ENCODE measurements at places on chromosomes 1 and 21.

- no peak for DNase-seq
These were observed 4.3 kb downstream of the ADAMTSL4 start for GRCh38 chr1:150553392-150554085.

GRCh38 chr1:223832637-223832943, 13.2 kb downstream of the TP53BP2 start:
- no peak for DNase-seq

DNA sequence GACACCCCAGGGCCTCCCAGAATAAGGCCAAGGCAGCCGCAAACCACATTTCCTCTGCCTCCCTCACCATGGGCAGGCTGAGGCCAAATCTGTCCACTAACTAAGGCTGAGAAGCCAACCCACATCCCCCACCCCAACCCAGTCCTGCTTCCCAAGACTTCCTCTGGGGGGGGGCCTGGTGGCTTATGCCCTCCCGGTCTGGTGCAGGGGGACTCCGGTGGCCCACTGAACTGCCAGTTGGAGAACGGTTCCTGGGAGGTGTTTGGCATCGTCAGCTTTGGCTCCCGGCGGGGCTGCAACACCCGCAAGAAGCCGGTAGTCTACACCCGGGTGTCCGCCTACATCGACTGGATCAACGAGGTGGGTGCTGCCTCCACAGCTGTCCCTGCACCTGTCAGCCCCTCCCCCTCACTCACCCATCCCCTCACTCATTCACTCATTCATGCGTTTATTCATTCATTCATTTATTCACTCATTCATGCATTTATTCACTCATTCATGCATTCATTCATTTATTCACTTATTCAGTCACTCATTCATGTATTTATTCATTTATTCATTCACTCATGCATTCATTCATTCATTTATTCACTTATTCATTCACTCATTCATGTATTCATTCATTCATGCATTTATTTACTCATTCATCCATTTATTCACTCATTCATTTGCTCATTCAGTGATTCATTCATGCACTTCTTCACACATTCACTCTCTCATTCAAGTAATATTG, 7.3 kb downstream of the CTRC start:
- no peak for DNase-seq

DNA sequence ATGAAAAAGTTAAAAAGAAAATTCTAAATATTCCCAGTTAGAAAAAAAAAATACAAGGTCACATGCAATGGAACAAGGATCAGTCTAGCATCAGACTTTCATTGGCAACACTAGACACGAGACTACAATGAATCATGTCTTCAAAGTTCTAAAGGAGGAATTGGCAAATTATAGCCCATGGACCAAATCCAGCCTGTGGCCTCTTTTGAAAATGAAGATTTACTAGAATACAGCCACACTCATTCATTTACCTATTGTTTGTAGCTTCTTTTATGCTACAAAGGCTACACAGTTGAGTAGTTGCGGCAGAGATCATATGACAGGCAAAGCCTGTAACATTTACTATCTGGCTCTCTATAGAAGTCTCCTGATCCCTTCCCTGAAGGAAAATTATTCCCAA, 71.4 kb downstream of the MRPL39 start:
- DNase-seq = no peak

GRCh38 chr1:32220746-32221580, 1.2 kb downstream of the TMEM234 start:
- no peak for DNase-seq

DNA sequence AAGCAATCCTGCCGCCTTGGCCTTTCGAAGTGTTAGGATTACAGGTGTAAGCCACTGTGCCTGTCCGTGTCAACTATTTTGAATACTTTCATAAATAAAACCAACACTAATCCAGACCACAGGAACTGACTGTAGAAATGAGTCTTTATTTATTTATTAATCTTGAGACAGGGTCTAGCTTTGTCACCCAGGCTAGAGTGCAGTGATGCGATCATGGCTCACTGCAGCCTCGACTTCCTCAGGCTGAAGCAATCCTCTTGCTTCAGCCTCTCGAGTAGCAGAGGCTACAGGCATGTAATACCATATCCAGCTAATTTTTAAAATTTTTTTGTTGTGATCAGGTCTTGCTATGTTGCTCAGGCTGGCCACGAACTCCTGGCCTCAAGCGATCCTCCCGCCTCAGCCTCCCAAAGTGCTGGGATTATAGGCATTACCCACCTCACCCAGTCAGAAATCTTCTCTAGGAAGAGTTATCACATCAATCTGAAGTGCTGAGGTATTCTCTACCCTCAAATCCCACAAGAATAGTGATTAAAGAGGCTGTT, 21.7 kb upstream of the CPLANE2 start:
- DNase-seq = no peak

- no peak for DNase-seq
These were observed 75.5 kb downstream of the KIRREL1 start for GRCh38 chr1:158068918-158069317.

- no peak for DNase-seq
These were observed 48.6 kb downstream of the ITPKB start for GRCh38 chr1:226690460-226690982.

DNA sequence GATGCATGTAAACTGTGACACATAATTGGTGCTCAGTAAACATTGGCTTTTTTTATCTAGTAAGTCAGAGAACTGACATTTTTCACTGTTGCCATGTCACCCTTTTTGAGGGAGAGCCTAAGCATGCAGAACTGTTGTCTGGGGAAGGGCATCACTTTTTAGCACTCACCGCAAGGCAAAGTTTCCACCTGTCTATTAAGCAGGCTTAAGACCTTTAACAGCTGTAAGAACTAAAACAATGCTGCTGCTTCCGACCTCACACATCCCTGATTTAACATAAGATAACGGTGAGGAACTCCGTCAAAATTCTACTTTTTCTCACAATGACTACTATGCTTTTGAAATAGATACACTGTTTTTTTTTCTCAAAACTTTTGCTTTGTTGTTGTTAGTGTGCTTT, 554.8 kb downstream of the NUF2 start:
- DNase-seq = no peak

- no peak for DNase-seq
These were observed 16.5 kb downstream of the SLC2A7 start for GRCh38 chr1:9009438-9010370.

GRCh38 chr1:91584878-91585277, 84.2 kb downstream of the CDC7 start:
- no peak for DNase-seq

- DNase-seq = no peak
These were observed 7.4 kb downstream of the GPR137B start for GRCh38 chr1:236149696-236150228.

DNA sequence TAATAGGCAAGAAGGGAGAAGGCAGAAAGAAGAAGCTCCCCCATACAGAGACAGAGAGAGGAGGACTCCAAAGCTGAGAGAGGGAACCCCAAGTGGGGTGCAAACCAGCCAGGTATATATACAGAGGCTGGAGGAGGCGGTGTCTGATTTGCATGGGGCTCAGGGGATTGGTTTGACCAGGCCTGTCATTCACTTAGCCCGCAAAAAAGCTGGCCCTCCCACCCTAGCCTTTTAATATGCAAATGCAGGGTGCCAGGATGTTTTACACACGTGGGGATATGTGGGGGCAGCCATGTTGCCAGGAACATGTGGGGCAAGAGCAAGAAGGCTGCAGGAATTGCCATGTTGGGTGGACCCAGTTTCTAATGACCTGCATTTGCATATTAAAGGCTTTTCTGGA, 37.0 kb upstream of the TENT5B start:
- DNase-seq = no peak

- DNase-seq = no peak
These were observed 103.4 kb downstream of the RUSC1 start for GRCh38 chr1:155424091-155424490.

- no peak for DNase-seq
These were observed 88.9 kb downstream of the AK5 start for GRCh38 chr1:77370583-77371306.

DNA sequence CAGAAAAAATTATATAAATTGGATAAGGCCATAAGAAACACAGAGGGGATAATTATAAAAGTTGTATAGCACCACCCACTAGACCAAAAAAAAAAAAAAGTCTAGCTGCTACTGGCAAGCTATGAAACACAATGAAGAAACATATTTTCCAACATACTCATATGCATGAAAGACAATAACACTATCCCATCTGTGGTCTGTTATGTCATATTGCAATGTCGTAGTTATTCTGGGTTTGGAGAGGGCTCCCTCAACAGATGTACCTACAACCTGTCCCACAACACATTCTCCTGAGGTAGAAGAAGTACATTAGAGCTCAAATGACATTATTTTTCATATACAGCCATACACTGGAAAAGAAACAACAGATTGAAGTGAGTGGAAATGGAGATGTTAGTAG, 517.6 kb upstream of the ADGRL4 start:
- no peak for DNase-seq

DNA sequence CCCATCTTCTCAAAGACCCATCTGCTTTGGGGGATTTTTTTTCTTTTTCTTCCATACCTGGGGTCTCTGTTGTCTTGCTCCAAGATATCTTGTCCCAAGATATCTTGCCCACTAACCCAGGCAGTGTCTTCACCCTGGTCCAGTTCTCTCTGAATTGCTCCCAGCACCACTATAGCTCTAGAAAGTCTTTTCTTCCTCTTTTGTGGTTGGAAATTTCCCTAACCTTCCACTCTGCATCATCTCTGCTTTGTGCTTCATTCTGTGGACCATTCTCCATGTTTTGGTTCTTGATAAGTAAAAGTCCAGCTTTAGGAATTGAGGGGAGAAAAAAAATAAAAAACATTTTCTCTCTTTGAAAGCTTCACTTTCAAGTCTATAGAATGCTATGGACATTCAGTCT, 20.9 kb downstream of the STYXL2 start:
- DNase-seq = no peak

DNA sequence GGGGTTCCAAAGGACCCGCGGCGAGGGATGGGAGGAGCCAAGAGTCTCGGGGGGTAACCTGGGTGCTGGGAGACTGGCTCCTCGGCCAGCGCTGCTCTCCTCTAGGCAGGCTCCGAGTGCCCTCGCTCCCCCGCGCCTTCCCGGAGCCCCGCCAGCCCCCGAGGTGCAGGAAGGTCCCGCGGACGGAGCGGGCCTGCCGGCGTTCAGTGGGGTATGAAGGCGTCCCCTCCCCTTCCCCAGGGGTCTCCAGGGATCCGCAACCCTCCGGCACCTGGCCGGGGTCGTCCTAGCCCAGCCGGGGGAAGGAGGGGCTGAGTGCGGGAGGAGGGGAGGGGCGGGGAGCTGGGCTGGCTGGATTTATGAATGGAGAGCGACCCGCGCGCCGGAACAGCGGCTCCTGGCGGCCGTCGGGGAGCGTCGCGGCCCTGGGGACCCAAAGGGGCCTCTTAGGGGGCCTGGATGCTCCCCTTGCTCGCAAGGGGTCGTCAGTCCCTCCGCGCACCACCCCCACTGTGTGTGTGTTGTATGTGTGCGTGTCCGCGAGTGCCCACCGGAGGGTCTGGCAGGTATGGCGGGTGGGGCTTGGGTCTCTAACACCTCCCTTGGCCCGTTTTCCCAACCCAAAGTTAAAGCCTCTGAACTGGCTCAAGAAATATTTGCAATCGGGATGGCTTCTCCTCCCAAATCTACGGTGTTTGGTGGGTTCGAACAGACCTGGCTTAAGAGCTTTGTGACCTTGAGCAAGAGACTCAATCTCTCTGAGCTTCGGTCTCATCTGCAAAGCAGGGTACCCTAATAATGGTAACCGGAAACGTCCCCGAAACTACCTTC, 642 bp downstream of the HCRTR1 start:
- peak; percentile 8 for DNase-seq

DNA sequence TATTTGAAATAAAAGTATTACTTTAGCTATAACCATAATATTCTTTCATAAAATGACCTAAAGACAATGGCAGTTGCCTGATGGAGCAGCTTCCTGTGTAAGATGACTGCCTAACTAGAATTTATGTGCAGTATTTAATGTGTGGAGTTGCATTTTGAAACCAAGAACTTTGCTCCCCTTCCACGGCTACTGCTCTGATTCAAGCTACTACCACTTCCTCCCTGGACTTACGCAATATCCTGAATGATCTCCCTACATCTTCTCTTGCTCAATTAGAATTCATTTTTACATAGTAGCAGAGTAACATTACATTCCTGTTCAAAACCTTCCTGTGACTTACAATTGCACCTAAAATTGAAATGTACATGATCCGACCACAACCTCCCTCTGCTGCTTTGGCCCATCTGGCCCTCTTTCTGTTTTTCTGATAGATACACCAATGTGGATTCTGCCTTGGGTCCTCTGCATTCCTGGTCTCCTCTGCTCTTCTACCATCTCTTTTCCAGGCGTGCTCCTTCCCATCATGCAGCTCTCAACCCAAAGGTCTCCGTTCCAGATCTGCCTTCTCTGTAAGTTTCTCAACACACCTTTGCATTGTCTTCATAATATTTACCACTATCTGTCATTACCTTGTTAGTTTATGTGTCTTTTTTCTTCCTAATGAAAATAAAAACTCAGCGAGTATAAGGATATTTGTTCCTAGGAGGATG, 47.4 kb upstream of the USP25 start:
- DNase-seq = no peak

DNA sequence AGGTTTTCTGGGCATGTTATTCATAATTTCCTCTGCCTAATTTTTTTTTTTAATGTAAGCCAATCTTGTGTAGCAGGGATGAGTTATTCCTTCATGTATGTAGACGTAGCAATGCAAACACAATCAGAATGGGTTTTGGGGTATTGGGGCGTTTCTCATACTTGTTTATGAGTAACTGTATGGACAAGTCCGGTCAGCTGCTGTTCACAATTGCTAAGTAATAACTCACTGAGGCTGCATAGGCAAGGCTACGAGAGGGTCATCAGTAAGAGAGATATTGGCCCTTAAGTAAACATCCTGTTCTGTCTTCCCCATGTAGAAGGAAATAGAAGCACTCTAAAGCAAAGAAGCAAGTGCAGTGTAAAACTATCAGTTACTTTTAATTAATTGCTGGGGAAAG, 9.5 kb upstream of the TARS2 start:
- DNase-seq = no peak

DNA sequence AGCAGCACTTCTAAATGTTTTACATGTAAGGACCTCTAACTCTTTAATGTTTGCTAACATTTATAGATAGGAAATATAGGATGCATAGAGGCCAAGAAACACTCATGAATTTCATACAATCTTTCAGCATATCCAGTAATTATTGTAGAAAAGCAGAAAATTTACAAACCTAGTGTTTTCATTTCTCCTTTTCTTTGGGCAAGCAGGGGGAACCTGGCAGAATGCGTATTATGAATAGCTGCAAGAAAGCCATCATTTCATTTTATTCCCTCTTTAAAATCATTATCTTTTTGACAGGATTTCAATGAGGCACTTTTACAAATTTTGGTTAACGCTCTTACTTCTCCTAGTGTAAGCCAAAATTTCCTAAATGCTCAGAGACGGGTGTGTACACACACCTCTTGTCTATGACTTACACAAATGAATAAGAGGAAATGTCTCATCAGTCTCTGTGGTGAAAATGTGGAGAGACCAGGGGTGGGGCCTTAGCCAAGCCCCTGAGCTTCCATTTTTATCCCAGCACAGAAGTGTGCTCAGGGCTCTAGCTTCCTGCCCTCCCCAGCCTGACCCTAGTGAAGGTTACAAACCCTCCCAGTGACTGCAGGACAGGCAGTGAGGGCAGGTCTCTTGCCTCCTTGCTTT, 91.6 kb downstream of the LRRC8C start:
- DNase-seq = peak; percentile 50

Measured in stimulated activated CD8-positive, alpha-beta memory T cell treated with anti-CD3 and anti-CD28 coated beads, Interleukin-7, amount 100 ng/mL, for 4 hours (primary cell).